ENCODE measurements at places on chromosomes 2 and 18. TPM values are rescaled to one million over a fixed set of nuclear protein-coding genes. Genes with fewer than 3 reads are reported as not detected.

The UGT1A7 gene
- not detected for total RNA-seq

The PTH2R gene
- 0.29 TPM for total RNA-seq

The ST6GAL2 gene
- total RNA-seq = not detected

The UGT1A9 gene
- total RNA-seq = not detected

All from activated B cell treated with CpG ODN at 0.5 μM for 24 hours (primary cell).